Stimulated activated CD8-positive, alpha-beta memory T cell treated with anti-CD3 and anti-CD28 coated beads, Interleukin-15, amount 100 ng/mL, for 24 hours (primary cell): ENCODE measurements at places on chromosomes 12 and 14.

DNA sequence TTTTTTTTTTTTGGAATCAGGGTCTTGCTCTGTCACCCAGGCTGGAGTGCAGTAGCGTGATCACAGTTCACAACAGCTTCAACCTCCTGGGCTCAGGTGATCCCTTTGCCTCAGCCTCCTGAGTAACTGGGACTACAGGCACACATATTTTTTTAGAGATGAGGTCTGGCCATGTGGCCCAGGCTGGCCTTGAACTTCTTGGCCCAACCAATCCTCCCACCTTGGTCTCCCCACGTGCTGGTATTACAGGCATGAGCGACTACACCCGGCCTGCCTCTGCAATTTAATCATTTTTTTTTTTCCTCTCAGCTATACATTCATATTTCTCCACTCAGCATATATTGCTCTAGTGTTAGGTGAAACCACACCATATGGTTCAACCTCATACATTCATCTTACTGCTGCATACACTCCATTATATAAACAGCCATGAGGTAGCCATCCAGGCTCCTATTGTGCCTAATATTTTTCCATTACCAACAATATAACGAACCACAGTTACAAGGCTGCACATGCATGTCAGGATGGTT lies 7.1 kb downstream of the STX2 start:
- no peak for DNase-seq

DNA sequence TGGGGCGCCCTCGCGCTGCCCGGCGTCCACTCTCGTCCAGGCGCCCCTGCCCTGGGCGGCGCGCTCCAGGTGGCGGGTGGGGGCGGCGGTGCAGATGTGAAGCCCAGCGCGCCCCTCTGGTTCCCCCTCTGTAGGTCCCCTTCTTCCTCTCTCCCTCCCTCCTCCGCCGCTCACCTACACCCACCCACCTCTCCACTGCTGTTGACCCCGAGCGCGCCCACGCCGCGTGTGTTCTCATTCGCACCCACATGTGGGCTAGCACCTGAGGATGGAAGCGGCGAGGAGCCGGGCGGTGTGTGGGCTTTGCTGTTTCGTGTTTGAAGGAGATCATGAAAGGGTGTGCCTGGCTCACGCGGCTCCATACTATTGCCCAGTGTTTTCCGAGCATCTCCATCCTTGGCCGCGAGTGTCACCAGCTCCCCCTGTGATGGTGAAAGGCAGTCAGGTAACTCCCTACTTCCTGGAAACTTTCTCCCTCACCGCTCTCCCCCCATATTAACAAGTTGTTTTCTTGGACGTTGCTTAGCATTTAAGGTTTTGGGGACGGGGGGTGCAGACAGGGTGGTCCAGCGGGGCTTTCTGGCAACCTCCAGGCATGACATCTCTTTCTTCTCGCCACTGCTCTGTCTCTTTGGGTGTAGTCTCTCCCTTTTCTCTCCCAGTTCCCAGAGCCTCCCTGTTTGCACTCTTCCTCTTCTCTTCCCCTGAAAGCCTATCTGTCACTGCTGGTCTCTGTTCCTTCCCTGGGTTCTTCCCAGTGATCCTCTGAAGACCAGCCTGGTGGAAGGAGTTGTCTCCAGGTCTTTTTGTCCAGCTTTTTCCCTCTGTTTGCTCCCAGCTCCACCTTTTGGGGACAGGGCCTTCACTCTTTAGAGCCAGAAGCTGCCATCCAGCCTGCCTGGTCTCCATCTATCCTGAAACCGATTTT lies 1.6 kb downstream of the CACNA1C start:
- no peak for DNase-seq

DNA sequence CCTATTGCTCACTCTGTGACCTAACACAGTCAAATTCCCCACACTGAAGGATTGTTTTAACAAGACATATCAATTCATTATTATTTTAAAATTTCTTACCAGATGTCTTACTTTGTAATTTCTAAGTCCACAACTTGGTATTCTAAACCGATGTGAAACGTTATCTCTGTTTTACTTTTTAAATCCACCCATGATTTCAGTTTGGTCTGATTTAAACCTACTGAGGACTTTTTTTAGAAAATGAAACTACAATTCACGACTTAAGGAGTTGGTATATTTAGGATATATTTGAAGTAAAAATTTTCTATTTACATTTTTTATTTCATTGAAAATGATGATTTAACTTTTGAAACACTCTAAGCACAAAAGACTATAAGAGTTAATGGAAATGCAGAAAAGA lies 35.1 kb upstream of the GRIP1 start:
- no peak for DNase-seq

GRCh38 chr14:104307627-104308401 lies 169.4 kb downstream of the KIF26A start:
- DNase-seq = no peak

DNA sequence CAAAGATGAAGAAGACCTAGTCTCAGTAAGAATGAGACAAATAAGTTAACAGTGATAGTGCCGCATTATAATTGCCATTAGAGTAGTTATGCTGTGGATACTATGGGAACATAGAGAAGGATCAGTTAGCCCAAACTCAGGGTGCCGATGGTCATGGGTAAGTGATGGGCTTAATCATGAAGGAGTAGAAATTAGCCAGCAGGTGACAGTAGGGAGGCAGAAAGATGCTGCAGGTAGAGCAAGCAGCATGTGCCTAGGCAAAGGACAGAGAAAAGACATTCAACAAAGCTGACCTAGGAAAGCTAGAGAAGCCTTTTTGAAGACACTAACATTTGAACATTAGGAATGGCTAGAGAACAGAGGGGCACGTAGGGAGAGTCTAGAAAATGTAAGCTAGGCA lies 30.6 kb upstream of the PTPRQ start:
- DNase-seq = no peak

DNA sequence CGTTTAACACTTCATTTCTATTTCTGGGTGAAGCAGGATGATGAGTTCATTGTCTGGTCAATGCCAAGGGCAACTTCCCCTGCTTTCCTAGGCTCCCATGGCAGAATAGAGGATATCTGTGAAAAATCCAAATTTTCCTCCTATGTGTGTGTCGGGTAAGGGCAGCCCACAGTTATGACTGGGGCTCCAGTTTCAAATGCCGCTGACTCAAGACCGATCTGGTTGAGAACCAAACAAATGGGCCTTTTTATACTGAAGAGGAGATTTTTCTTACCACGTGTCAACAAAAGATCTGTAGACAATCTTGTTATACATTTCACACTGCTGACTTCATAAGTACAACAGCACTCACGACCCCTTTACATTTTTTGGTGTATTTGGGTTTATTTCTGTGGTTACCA lies 120.8 kb downstream of the CHST11 start:
- no peak for DNase-seq

DNA sequence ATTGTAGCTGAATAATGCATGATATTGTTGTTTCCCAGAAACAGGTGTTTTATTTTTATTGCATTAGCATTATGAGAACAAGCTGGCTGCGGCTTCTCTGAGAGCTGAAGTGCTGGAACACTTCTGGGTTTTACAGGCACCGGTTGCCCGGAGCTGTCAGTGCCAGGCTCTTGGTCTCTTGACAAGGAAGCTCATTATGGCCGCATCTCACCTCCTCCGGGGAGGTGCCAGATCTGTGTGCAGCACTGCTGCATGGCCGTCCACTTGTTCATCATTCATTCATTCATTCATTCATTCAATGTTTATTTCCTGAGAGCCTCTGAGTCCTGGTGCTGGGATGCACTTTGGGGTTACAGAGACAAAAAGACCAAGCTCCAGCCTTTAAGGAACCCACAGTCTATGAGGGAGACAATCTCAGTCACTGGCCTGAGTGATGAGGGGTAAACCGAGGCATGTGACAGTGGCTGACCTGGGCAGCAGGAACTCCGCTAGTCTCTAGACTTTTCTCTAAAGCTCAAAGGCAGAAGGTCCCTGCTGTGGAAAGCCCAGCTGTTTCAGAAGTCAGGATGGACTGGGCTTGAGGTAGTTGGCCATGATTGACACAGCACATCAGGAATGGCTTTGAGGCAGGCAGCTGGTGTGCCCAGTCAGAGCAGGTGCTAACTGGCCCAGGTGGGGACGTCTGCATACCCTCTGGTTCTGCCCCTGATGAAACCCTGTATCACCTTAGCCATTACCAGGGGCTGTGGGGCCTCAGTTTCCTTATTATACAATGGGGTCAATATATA lies 181.0 kb downstream of the ADGRD1 start:
- no peak for DNase-seq

DNA sequence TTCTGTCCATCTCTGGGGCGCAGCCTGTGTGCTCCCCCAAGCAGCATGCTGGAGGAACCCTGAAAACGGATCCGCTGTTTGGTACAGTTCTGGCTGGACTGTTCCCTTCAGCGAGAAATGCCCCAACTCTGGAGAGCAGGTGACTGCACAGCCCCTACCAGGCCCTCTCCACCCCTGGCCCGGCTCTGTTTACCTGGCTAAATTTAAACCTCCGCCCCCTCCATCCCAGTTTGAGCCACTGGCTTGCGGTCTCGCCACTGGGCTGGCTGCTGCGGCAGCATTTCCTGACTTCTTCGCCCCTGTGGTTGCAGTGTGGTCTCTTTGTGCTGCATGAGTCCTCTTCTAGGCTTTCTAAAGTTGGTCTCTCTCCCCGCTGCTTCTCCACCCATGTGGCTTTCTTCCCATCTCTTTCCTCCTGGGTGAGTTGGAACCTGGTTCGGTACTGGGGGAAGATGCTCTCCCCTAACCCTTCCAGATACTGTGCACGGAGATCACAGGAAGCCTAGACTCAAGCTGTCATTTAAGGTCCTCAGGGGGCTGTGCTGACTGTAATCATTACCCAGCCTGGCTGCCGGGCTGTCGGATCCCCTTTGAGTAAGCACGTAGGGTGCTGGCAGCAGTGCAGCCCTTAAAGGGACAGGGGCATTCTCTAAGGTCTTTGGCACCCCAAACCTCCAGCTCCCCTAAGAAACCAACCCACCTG lies 60.6 kb downstream of the FBXL14 start:
- DNase-seq = peak; percentile 11

DNA sequence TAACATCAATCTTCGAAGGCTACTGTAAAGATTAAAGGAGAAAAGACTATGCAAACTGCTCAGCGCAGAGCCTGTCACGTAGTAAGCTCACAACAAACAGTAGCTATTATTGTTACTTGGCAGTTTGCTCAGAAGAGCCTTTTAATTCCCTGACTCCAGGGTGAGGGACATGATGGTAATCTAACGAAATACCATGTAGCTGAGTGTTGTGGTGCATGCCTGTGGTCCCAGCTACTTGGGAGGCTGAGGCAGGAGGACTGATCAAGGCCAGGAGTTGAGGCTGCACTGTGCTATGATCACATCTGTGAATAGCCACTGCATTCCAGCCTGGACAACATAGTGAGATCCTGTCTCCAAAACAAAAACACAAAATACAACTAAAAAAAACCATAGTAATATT lies 22.8 kb downstream of the HEBP1 start:
- no peak for DNase-seq

- DNase-seq = no peak
These were observed 16.0 kb upstream of the DIP2B start for GRCh38 chr12:50488801-50489200.

- no peak for DNase-seq
These were observed 29.3 kb upstream of the PELI2 start for GRCh38 chr14:56088941-56089340.

- DNase-seq = no peak
These were observed 43.7 kb downstream of the TMEM63C start for GRCh38 chr14:77225254-77225653.

GRCh38 chr14:89614009-89614691 lies 197.1 kb upstream of the FOXN3 start:
- DNase-seq = no peak

DNA sequence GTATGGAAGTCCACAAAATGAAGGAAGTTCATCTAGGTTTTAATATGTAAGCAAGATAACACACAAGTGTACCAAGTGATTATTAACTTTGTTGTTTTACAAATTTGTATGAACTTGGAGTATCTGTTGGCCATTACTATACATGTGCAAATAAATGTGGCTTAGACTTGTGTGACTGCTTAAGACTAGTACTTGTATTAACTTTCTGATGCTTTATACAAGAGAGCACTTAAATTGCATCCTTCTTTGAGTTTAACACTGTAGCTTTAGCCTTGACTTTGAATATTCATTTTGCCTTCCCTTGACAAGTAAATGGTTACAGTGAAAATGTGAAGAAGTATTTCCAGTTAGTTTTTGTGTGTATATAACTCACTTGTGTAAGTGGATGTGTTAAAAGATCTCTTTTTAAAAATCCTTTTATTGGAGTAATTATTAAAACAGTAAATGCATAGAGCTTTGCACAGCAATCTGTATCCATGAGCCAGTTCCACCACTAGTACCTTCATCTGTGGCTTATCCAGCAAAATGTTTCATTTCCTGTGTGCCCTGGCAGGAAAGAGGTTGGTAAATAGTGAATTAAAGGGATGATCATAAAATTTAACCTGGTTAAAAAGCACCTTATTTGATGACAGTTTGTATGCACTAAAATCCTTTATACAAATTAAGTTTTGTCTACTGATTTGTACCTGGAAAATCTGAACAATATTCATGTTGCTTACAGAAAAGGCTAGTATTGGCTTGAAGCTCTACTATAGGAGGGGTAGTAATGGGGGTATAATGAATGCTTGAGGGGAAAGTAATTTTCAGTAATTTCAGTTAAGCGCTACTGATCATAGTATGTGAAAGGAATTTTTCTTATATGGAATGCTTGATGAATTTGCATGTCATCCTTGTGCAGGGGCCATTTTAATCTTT lies 8.0 kb downstream of the PNN start:
- no peak for DNase-seq

DNA sequence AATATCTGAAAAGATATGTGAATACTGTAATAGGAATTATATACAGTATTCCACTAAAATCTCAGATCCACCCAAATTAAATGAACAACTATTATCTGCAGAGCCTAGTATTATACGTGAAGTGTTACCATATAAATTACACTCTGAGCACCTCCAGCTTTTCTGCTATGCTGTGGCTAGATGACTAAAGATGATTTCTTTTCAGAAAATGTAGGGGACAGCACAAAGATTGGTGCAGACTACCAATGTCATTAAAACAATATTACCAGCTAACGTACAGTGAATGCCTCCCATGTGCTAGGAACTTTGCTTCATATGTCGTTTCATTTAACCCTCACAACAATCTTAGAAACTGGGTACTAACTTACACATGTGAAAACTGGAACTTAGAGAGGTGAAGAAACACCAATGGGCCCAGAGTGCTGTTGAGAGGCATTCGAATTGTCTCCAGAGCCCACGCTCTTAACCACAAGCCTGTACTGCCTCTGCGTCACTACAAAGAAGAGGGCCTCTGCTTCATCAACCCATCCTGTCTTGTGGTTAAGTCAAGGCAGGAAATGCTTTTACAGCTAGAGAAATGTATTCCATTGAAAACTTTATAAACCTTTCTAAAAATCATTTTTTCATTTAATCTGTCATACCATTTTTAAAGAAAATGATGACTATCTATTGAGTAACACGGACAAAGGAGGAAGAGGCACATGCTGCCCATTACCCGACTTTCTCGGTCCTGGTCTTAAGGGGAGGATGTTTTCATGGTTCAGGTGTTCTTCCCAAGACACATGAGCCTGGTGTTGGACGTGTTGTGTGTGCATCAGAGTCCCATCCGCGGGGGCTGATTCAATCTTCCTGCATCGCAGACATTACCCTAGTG lies 1.3 kb downstream of the GPR65 start:
- DNase-seq = no peak
